ENCODE measurements at places on chromosomes 12 and 14.

DNA sequence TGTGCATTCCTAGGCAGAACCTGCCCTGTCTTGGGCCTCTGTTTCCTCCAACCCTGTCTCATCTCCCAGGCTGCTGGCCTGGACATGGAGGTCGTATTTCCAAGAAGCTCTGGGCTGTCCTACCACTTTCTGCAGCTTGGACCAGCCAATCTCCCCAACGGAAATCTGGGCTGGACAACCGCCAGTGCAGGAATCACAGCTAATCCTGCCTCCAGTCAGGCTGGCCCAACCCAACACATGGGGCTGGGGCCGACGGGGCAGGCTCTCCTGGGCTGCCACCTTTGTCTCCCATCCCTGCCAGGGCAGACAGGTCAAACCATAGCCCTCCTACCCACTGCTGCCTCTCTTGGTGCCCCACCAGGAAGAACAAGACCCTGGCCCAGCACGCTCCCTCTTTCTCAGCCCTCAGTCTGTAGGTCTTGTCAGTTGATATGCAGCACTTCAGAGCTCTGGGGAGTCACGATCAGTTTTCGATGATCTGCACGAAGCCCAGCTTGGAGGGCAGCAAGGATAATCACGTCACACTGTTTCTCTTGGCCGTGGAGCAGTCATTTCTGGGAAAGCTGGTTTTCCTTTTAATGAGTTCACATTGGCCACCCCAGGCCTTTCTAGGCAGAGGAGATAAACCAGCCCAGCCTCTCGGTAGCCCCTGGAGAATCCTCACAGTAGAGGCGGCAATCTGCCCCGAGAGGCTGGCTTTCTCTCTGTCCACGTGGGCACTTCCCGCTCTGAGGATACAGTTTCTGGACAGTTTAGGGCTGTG lies 195.2 kb upstream of the PRMT8 start:
- DNase-seq = no peak

- DNase-seq = no peak
Observed at GRCh38 chr14:52951681-52952554, 1.1 kb upstream of the FERMT2 start.

- no peak for DNase-seq
Observed at GRCh38 chr12:11716794-11717518, 67.5 kb downstream of the ETV6 start.

- DNase-seq = no peak
Observed at GRCh38 chr12:7376196-7376595, 67.8 kb downstream of the CD163L1 start.

DNA sequence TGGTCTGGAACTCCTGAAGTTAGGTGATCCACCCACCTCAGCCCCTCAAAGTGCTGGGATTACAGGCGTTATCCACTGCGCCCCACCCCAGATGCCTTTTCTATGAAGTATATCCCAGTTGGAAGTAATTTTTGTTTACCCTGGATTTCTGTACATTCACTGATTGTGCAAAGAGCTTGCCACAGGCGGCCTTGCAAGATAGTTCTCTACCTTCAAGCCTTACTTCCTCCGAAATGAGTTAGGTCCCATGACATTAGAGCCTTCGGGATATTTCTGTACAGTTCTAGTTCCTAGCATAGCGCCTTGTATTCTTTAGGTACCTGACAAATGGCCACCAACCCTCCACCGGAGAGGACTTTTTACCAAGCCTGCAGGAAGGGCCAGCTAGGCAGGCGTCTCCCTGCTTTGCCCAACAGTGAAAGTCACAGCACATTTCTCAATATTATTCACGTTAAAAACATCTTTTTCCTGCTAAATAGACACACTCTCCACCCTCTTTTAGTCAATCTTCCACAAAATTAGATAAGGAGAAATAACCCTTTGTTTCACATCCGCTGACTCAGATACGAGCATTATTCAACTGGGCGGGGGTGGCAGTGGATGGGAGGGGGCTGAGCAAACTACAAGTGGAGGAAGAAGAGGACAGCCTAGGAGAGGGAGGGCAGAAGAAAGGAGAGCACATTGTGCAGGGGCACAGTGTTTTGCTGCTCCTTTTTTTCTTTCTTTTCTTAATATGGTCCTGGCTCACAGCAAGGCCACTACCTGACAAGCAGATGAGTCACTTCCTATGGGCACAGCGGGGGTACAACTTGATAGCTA lies 40.0 kb upstream of the CAPRIN2 start:
- DNase-seq = no peak

GRCh38 chr14:88005978-88006851 lies 1.3 kb downstream of the GPR65 start:
- no peak for DNase-seq

- DNase-seq = no peak
Observed at GRCh38 chr14:100602621-100603230, 15.5 kb upstream of the BEGAIN start.

DNA sequence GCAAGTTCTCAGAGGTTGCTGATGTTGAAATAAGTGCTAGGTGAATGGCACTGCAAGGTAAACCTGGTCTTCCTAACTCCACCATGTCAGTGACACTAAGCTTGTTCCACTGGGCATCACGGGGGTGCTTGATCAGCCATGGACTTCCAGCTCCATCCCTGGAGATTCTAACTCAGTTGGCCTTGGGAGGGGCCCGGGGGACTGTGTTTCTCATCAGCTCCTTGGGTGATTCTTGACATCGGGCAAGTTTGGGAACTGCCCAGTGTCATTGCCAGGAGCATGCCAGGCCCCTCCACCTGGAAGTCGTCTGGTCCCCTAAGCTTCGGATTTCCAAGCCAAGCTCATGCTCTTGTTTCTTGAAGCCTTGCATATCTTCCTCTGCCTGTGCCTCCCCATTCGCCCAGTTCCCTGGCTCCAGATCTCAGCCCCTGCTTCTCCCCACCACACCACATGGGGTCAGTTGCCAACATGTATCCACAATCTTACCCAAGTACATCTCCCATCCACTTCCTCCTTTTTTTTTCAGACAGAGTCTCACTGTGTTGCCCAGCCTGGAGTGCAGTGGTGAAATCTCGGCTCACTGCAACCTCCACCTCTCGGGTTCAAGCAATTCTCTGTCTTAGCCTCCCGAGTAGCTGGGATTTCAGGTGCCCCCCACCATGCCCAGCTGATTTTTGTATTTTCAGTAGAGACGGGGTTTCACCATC lies 30.7 kb upstream of the RFLNA start:
- DNase-seq = no peak
